HuH-7 (cell line): ENCODE measurements at places on chromosomes 4 and X.

DNA sequence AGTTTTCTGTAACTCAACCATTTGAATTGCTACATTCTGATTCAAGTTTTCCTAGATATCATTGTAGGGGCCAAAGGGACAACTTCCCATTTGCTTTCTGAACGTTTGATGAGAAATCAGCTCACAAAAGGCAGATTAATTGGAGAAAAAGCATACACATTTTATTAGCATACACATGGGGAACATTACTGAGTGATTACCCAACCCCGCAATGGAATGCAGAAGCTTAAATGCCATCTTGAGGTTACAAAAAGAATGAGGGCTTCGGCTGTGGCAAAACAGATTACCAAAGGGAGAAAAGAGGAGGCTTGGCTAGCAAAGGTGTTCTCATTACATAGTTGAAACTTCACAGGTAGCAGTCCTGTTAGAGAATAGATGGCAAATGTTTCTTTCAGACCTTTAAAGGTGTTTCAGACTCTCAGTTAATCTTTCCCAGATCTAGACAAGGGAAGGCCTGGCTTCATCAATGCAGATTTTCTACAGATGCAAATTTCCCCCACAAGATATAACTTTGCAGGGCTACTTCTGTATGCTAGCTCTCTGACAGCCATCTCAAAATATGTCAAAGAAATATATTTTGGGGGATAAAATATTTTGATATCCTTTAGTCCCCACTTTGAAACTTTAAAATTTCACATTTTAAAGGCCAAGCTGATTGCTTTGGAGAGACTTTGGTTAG, 26.5 kb upstream of the HERC6 start:
- DNase-seq: no peak

DNA sequence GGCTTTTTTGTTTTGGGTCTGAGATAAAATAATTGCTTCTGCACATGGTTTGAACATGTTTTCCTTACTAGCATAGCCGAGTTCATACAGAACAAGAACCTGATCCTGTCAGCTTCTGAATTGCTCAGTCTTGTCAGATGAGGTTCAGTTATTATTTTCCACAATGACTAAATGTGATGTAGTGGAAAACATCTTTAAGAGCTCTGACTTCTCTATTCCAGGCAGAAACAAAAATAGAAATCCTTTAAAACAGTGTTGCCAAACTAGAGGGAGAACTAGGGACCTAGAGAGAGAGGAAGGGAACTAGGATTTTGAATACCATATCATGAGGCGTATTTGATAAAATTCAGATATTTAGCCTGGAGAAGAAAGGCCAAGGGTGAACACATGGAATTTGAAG, 2.0 kb downstream of the ATP6AP2 start:
- no peak for DNase-seq

DNA sequence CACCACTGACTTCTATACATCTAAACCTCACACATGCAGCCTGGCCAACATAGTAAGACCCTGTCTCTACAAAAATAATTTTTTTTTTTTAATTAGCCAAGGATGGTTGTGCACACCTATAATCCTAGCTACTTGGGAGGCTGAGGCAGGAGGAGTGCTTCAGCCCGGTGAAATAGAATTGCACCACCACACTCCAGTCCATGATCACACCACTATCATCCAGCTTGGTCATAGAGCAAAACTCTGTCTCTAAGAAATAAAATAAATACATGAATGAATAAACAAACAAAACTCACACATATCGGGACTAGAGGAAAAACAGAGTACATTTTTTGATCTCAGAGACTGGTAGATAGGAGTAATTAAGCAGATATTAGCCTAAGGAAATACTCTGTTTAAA, 66.6 kb upstream of the PDE5A start:
- DNase-seq: no peak

GRCh38 chrX:1582686-1583437, 8.5 kb upstream of the AKAP17A start:
- DNase-seq: peak; percentile 17

DNA sequence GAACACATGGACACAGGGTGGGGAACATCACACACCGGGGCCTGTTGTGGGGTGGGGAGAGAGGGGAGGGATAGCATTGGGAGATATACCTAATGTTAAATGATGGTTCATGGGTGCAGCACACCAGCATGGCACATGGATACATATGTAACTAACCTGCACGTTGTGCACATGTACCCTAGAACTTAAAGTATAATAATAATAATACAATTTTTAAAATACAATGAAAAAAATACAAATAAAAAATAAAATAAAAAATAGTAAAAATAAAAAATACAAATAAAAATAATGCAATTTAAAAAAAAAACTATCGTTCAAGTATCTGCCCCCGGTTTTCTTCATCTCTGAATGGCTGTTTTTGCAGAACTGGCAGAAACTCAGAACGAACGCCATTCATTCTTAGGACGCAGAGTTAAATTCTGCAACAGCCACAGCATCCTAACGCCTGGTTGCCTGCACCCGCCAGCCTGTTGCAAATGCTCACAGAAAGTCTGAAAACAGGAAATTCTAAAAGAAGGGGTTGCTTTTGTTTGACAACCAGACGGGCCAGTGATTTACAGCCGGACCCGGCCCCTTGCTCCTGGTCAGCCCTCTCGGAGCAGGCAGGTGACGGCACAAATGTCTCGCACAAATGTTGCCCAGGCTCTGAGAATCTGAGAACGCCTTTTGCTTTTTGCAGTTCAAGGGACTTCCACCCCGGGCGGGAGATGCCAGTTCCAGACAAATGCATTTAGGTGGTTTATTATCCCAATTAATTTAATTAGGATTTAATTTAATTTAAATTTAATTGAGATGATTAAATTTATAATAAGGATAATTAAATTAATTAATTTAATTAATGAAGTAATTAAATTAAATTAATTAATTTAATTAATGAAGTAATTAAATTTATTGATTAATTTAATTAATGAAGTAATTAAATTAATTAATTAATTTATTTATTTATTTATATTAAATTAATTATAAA, 47.8 kb downstream of the CRLF2 start:
- no peak for DNase-seq

GRCh38 chrX:27309406-27309805, 153.7 kb downstream of the PPP4R3C start:
- DNase-seq: no peak

DNA sequence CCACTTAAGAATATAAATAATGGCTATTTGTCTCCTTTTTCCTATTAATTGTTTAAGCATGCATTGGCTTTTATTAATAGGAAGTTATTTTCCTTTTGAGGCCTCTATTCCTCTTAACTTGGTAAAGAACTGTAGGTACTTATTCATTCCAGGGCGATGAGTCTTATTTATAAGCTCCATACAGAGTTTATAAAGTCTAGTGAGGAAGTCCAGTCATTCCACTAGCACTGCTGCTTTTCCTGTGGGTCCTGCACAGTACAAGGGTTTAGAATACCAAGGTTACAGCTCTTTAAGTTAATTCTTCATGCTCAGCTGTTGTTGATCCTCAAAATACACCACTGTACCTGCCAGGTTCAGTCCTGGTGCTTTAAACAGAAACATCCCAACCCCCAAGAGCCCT, 28.5 kb upstream of the WNK3 start:
- DNase-seq: no peak

GRCh38 chr4:175385797-175386196, 426.3 kb downstream of the GPM6A start:
- DNase-seq: no peak

GRCh38 chr4:61583696-61584095, 383.6 kb downstream of the ADGRL3 start:
- no peak for DNase-seq

DNA sequence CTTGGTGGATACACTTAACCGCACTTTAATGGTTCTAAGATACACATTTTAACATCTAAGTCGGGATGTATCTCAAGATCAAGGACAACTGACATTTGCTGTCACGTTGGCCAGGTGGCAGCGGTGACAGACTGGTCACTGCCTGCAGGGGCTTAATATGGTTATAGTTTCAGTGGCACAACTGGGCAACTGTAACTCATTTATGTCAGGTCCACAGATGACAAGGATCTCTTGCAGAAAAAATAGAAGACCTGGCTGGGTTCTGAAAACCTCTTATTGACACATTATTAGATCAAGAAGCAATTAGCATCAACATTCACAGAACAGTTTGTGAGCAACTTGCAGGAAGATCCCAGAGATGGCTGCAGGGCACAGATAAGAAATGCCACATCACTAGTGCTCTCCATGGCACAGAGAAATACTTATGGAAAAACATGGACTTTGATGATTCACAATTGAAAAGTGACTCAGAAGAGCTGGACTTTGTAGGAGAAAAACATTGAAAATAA, 99.6 kb upstream of the SORBS2 start:
- DNase-seq: no peak

DNA sequence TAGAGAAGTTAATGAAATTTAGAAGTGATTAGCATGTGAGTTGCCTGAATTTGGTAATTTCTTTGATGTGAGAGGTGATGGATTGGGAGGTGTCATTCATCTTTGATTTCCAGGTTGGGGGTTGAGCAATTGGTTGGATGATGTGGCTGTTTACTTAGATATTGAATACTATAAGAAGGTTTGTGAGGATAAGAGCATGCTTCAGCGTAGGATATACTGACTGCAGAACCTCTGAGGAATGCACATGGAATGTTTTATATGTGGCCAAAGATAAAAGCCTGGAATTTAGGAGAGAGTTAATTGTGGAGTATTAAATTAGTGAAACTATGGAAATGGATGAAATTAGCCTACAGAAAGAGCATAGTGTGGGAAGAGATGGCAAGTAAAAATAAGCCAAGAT, 165.4 kb upstream of the MAD2L1 start:
- no peak for DNase-seq

GRCh38 chr4:104722467-104722866, 227.8 kb upstream of the CXXC4 start:
- no peak for DNase-seq

GRCh38 chr4:169601016-169601771, 11.2 kb downstream of the NEK1 start:
- DNase-seq: no peak

DNA sequence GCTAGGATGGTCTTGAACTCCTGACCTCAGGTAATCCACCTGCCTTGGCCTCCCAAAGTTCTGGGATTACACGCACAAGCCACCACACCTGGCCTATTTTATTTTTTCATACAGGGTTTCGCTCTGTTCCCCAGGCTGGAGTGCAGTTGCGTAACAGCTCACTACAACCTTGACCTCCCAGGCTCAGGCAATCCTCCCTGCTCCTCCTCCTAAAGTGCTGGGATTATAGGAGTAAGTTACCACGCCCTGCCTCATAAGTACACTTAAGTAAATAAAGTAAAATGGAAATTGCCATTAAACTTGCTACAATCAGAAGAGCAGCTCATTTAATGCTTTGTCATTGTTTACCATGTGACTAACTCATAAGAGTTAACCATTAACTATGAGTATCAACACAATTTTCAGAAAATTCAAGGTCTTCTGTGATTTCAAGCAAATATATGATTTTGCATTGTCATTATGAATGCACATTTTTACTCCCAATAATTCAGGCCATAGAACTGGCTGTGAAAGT, 12.3 kb downstream of the UGDH start:
- peak; percentile 47 for DNase-seq

DNA sequence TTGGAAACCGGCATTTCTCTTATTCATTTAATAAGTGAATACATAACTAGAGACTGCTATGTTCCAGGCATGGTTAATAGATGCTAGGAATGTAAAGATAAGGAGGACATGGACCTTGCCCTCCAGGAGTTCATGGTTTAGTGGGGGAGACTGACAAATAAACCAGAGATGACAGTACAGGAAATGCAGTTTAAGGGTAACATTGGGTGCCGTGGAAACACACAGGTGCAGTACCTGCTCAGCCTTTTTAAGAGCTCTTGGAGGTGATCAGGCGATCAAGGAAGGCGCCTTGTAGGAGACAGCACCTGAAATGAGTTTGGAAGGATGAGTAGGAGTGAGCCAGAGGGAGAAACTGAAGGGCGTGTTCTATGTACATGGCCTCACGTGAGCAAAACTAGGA, 145.8 kb downstream of the AASDH start:
- peak; percentile 21 for DNase-seq

DNA sequence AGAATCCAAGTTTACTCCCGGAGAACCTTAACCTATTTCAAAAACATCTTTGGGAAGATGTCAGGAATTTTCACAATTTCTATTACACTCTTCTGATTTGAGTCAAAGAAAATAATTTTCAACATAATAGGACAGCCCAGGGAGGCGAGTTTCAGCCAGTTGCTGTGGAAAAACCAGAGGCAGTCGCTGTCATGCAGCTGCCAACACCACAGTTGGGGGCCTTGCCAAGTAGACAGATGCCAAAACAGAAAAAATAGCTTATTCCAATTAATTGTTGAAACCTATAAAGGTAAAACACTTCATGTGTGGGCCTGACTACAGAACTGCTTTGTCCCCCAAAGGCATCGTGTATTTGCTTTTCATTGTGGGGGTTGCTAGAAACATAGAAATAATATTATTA, 225.8 kb downstream of the DMD start:
- no peak for DNase-seq

GRCh38 chr4:108940149-108940548, 177.3 kb upstream of the ETNPPL start:
- no peak for DNase-seq

GRCh38 chr4:108003982-108004515, 14.4 kb downstream of the HADH start:
- DNase-seq: no peak

DNA sequence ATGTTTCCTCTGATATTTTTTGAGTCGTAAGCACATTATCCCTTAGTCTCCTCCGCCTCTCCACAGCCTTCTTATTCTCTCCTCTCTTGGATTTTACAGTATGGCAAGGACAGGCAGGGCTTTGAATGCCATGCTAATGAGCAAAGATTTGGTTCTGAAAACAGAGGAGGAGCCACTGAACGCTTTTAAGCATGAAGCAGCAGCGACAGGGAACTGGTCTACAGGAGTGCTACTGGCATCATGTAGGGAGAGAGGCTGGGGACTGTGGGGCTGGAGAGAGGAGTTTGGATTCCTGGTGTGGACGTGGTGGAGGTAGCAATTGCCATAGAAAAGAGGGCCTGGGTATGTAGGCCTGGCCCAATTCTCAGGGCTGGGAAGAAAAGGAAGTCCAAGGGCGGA, 4.6 kb upstream of the CD99L2 start:
- DNase-seq: no peak

DNA sequence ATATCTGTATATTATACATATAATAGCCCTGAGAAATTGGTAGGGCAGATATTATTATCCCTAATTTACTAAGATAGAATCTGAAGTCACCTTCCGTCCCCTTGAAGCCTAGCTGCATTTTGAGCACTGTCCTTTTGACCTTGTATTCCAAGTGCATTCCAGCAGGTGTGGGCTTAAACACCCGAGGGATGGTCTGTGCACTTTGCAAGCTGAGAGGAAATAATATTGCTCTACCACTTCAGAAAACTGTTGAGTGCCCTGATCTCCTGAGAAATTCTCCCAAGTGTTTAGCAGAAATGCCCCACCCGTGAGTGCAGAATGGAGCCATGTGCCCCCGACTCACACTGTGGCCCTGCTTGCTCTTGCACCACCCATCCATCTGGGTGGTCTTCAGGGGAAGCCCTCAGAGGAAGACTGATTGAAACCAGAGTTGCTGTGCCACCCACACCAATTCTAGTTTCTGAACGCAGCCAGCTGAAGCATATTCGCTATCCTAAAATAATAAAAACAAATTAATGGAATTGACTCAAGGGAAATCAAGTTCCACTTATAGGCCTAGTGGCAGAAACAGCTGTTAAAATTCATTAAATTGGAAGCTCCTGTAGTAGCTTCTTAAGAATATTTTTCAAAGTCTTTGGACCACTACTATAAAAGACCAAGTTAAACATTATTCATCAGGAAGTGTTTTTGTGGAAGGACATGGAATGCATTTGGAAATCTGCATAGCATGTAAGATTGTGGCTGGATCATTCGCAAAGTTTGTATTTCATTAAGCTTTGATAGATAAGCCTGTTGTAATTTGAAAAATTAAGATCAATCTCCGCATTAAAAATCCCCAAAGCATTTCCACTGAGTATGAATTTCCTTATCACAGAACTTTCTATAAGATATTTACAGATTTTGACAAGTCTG, 41.3 kb upstream of the PRKG2 start:
- DNase-seq: no peak
